Transverse colon (tissue), 4 donors: ENCODE measurements at places on chromosomes 1 and 21. TPM values are rescaled to one million over a fixed set of nuclear protein-coding genes. Genes with fewer than 3 reads are reported as not detected.
A peak's percentile ranks its signal among the peaks of the same experiment; 100 is the strongest.

The C8A gene
- not detected for total RNA-seq

The SYTL1 gene
- 6.8 TPM for total RNA-seq

The OLFM3 gene
- 0.55 TPM for total RNA-seq

The ADORA3 gene
- total RNA-seq = 2.9 TPM

The HSF2BP gene
- 0.48 TPM for total RNA-seq

The TFF1 gene
- total RNA-seq = 25.8 TPM

The ERICH3 gene
- total RNA-seq = not detected

The PTAFR gene
- total RNA-seq = 51.7 TPM

The SH2D1B gene
- total RNA-seq = 0.82 TPM

The DENND1B gene
- total RNA-seq = 55.4 TPM

DNA sequence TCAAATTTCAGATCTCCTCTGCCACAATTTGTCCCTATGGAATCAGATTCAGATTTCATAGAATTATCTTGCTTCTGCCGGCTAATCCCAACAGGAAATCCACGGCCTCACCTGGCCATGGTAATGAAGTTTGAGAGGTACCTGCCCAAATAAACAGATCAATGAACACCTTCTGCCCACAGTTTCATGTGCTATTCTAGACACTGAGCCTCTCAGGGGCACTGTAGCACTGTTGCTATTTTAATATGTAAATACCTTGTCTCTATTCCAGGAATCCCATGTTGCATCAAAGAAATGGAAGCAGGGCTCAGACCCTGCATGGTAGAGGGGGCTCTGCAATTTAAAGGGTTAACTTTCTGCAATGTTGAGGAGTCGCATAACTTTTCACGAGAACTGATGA lies 593.1 kb downstream of the PTBP2 start:
- DNase-seq = no peak

DNA sequence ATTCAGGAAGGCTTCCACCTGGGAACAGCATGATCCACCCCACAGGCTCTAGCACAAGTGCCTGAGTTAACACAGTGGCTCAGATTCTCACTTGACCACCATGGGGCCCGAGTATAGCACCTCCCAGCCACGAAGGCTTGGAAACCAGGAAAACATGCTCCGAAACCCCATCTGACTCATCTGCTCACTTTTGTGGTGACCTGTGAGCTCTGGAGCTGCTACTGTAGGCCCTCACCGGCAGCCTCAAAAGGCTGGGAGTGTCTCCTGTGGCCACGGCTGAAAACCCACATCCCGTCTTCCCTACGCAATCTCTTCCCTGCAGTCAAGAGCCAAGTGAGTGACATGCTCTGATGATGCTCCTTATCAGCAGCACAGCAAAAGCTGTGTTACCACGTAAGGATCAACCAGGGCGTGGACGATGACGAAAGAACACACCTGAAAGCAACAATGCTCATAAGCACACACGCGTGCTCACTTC lies 81.4 kb downstream of the TGFBR3 start:
- no peak for DNase-seq

DNA sequence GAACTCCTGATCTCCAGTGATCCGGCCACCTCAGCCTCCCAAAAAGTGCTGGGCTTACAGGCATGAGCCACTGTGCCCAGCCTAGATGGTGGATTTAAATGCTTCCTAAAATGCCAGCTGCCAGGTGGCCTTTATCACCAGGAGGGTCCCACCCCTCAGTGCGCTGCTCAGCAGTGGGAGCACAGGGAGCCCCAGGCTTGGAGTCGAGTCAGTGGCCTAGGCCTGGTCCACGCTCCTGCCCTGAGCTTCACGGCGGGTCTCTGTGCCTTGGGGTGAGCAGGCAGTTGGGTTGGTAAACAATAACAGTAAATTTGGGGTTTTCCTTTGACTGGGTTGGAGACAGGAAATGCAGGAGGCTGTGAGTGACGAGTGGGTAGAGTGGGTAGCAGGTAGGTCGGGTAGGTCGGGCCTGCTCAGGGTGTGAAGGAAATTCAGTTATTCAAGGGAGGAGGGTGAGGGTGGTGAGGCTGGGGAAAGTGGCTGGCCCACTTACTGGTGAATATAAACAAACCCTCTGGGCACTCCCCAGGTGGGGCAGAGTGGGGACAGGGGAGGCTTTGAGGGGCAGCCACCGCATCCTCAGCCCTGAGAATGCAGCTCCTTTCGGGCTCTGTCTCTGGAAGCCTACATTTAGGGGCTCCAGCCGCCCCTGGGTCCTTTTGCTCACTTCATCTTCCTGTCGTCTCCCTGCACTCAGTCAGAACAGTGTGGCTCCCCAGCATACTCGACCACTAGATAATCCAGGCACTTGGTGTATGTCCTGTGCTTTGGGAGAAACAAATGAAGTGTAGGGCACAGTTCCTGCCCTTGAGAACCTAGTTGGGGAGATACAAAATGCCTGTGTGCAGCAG lies 33.5 kb upstream of the IL19 start:
- peak; percentile 25 for DNase-seq

DNA sequence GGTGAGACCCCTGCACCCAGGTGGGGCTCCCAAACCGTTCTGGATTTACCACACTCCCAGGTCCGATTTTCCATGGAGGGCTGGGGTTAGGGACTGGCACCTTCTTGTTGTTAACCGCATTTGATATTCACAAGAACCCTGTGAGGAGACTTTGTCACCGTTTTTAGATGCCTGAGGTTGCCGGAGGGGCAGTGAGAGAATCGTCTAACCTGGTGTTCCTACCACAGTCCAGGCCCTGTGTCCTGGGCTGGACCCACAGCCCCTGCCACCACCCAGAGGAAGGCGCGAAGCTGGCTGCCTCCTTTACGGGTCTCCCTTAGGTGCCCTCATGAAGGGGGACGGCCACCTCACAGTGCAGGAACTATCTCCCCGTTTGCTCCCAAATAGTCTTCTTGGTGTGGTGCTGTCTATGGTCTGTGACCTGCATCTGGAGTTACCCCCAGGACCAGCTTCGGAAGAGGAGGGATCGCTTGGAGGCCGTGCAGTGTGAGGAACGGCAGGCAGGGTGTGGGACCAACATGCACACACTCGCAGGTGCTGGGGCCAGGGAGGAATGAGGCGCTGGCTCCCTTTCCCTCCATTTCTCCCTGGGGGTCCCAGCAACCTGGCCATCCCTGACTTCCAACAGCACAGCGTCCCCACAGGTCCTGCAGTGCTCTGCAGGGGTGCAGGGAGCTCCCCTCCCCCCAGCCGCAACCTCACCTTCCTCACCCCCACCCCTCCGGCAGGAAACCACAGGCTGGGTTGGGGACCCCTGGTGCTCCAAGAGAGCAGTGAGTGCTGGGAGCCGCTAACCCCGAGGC lies 7.0 kb downstream of the SIM2 start:
- no peak for DNase-seq

- DNase-seq = no peak
Measured at GRCh38 chr1:31943546-31944184, 5.5 kb upstream of the PTP4A2 start.

DNA sequence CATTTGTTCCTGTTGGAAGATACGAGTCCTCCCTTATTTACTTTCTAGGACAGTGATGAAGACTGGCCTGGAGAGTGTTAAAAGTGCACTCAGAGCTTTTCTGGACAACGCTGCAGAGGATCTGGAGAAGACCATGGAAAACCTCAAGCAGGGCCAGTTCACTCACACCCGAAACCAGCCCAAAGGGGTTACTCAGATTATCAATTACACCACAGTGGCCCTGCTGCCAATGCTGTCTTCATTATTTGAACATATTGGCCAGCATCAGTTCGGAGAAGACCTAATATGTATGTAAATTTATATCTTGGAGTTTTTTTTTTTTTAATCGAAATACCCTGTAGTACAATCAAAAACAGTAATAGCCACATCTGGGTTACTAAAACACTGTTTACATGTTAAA lies 190.5 kb downstream of the ZP4 start:
- DNase-seq = no peak

GRCh38 chr1:37734629-37735591 lies 30.0 kb downstream of the EPHA10 start:
- peak; percentile 90 for DNase-seq

DNA sequence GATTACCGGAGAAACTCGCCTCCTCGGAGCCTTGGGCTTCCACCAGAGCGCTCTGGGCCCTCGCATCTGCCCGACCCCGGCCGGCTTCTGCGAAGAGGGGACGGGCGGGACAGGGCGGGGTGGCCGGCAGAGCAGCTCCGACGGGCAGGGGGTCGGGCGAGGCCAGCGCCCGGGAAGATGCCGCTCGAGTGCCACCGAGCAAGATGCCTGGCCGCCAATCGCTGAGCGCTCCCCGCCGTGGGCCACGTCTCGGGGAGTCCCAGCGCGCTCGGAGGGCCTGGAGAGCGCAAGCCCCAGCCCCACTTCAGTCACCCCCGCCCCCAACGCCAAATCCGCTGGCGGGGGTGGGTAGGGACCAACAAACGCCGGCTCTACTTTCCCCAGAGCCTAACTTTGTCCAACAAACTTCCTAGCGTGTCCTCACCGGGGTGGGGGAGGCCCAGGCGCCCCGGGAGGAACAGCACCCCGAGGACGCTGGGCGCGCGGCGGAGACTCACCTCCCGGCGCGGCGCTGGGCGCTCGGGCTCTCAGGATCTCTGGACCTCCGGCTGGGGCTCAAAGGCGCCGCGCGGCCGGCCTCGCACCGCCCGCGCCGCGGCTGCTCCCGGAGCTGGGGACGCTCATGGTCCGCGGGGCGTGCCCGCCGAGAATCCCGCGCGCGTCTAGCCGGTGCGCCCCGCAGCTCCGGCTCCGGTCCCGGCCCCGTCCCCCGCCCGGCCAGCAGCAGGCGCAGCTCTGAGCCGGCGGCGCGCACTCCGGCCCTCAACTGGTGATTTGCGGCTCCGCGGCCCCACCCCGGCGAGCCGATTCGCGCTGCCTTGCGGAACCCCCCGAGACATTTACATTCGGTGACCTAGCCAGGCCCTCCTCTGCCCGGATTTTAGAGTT lies at the start of gene BCAR3:
TSS of gene BCAR3 (minus strand) at position 737 of the 888 bp plus-strand sequence. CDS start 6,907 bp downstream, outside the sequence.
- DNase-seq = peak; percentile 78

DNA sequence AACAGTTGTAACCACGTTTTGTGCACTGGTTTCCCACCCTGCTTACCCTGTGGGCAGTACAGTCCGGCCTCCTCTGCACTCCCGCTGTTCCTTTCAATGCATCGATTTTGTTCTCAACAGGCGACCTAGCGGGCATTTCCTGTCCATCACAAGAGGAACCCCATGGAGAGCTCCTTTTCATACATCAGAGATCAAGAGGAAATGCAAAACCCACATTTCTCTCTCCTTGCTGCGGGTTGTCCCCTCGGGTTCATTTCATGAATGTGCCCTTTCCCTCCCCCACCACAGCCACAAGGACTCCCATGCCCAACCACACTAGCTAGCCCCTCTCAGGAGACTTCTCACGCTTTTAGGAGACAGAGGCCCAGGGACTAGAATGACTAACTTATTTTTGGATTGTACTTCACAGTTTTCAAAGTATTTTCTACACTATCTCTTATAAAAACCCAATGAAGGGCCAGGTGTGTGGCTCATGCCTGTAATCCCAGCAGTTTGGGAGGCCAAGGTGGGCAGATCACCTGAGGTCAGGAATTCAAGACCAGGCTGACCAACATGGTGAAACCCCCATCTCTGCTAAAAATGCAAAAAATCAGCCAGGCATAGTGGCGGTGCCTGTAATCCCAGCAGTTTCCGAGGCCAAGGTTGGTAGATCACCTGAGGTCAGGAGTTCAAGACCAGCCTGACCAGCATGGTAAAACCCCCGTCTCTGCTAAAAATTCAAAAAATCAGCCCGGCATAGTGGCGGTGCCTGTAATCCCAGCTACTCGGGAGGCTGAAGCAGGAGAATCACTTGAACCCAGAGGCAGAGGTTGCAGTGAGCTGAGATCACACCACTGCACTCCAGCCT lies 18.4 kb downstream of the ATP1A4 start:
- DNase-seq = no peak

DNA sequence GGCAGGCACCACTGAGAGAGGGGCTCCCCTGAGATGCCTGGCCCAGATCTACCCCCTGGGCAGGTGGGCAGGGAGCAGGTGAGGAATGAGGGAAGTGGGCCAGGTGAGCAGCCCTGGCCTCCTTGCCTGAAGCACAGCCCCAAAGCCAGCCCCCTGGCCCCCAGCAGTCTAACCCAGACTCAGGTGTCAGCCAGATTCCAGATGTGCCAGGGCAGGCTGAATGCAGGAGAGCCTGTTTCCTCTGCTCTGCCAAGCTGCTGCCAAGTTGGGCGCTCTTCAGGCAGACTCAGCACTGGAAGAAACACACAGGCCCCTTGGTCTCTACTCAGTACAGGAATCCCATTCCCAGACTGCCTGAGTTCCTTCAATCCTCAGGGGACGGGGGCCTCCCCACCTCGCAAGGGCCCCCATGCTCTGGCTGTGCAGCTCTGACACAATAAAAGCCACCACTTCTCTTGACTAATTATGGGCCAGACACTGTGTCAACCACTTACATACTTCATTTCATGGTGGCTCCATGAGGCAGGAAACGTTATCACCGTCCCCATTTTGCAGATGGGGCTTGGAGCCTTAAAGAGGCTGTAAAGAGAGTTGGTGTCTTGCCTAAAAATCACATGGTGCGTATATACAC lies 20.4 kb downstream of the ARHGEF19 start:
- no peak for DNase-seq

- DNase-seq = no peak
Measured at GRCh38 chr21:42921927-42922326, 3.5 kb downstream of the ERVH48-1 start.

DNA sequence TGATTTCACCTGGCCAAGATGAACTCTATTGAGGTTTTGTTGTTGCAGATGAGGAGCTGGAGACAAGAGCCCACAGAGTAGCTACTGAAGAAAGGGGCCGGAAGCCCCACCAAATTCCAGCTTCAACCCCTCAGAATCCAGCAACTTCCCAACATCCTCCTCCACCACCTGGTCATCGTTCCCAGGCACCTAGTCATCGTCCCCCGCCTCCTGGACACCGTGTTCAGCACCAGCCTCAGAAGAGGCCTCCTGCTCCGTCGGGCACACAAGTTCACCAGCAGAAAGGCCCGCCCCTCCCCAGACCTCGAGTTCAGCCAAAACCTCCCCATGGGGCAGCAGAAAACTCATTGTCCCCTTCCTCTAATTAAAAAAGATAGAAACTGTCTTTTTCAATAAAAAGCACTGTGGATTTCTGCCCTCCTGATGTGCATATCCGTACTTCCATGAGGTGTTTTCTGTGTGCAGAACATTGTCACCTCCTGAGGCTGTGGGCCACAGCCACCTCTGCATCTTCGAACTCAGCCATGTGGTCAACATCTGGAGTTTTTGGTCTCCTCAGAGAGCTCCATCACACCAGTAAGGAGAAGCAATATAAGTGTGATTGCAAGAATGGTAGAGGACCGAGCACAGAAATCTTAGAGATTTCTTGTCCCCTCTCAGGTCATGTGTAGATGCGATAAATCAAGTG lies 14.3 kb downstream of the CD2 start:
- DNase-seq = no peak

GRCh38 chr1:37922767-37923550 lies 23.9 kb downstream of the INPP5B start:
- no peak for DNase-seq

DNA sequence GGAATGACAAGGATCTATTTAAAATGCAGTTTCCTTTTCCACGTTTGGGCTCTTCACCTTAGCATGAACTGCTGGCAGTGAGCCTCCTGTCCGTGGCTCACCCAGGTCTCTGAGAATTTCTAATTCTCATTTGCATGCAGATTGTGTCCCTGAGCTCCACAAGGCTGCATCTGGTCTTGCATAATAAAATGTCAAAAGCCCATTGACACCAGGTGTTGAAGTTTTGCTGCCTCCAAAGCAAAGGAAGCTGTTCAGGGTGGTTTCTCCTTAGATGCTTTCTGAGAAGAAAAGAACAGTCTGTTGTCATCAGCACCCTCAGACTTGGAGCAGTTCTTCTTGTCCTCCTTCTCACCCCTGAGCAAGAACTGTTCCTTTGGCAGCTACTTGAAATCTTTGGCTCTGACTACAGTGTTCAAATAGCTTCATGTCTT lies 433.1 kb upstream of the KAZN start:
- DNase-seq = no peak
